ENCODE measurements at places on chromosomes 1 and 21.

- DNase-seq: no peak
These were observed 622.4 kb upstream of the PKN2 start for GRCh38 chr1:88061492-88062177.

DNA sequence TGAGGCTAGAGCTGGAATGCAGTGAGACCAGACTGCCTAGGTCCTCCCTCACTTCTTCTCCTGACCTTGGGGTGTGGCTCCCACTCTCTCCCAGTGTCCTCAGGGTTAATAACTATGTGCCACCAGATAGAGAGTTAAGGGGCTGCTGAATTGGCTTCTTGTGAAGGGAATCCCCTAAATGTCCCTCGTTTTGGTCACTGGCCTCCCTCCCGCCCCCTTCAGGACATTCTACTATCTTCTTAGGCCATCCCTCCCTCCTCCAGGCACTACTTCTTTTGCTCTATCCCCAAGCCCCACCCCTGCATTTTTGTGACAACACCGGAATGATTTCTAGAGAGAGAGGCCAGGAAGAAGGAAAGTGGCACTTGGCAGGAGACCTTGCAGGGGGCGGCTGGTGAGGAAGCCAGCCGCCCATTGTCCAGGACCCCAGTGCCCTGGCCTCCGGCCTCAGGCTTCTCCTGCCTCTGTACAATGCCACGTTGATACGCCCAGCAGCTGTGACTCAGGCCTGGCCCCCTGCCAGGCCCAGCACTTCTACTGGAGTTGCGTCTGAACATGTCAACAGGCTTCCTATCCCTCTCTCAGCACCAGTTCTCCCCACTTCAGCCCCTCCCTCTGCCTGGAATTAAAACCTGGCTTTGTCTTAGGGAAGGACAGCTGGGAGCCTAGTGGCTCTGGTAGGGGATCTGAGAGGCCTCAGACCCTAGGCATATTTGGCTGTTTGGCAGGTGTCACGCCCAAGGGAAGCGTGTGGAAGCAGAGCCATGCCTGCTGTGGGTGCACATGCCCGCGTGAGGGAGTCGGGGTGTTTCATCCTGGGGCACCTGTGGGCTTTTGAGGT is 9.1 kb downstream of the LMNA start:
- peak; percentile 57 for DNase-seq

GRCh38 chr1:86537928-86538695 is 8.8 kb upstream of the CLCA4 start:
- no peak for DNase-seq

- no peak for DNase-seq
These were observed 648.9 kb downstream of the KIF26B start for GRCh38 chr1:245803666-245804037.

DNA sequence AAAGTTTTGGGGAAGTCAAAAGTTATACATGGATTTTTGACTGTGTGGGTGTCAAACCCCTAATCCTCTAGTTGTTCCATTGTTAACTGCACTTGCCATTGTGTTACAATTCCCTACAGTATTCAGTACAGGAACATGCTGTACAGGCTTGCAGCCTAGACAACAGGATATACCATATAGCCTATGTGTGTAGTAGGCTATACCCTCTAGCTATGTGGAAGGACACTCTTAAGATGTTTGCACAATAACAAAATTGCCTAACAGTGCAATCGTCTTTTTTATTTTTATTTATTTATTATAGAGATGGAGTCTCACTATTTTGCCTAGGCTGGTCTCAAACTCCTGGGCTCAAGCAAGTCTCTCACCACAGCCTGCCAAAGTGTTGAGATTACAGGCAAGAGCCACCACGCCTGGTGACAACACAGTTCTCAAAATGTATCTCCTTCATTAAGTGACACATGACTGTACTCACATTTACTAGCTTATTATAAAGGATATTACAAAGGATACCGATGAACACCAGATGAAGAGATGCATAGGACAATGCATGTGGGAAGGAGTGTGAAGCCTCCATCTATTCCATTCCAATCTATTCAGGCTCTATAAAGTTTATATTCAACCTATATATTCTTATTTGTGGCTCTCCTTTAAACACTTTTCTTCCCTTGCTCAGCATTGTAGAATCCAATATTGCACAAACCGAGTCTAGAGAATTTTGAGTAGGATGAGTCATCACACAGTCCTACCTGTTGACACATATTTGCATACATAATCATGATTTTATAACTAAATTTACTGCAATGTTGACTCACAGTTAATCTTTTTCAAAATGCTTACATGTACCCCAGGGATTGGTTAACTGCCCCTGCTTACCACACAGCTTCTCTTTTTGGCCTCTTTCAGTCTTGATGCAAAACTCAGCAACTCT is 28.4 kb upstream of the CEP350 start:
- DNase-seq: no peak

DNA sequence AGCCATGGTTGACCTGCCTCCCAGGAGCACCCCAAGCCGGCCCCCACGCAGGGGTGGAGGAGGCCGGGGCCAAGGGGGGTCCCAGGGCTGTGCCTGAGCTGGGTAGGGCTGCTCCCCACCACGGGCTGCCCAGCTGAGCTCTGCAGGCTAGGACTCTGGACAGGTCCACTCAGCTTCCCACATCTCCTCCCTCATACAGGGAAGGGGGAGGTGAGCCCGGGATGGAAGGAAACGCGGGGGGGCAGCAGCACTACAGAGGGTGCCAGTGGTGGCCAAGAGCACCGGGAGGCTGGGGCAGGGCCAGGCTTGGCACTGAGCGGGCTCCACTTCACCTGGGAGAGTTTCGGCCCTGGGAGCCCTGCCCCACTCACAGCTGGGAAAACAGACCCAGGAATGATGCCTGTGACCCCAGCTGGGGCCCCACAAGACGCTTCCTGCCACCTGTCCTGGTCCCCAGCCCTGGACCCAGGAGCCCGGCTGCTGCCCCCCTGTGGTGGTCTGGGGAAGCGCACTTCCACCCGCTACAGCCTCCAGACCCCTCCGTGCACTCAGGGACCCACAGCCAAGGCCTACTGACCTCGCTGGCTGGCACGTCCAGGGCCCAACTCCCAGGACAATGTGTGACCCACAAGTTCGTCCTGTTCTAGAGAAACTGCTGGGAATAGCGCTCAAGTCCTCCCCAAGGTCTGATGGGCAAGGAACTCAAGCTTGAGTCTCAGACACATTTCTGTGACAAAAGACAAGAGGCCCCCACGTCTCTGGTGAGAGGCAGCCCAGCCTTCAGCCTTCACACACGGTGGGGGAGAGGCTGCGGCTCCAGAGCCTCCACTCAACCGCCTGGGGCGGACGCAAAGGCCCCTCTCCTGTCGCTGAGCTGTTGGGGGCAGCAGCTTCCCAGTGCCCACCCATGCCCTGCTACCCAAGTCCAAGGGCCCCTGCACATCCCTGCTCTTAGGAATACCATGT is 3.0 kb downstream of the AURKAIP1 start:
- peak; percentile 51 for DNase-seq
